ENCODE measurements at places on chromosomes 4 and X.

DNA sequence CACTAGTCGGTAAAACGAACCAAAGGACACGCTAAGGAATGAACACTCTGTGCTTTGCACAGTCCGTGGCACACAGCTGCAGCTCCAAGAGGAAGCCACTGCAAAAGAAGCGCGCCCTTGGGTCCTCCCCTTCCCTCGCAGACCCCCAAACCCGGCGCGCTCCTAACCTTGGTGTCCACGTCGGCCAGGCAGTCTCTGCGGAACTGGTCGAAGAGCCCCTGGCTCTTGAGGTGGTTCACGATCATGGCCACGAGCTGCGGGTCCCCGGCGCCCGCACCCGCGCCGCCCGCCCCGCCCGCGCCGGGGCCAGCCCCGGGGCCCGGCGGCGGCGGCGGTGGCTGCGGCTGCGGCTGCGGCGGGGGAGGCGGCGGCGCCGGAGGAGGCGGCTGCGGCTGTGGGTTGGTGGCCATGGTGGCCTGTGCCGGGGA is 333 bp downstream of the BOD1L1 start:
- peak; percentile 20 for DNase-seq

GRCh38 chr4:52659722-52660261 is 691 bp upstream of the USP46 start:
- peak; percentile 85 for DNase-seq

GRCh38 chr4:101306225-101306624 is 41.1 kb downstream of the PPP3CA start:
- DNase-seq: no peak

GRCh38 chrX:17499512-17499911 is 124.5 kb downstream of the NHS start:
- no peak for DNase-seq

GRCh38 chr4:100827756-100828155 is 309.9 kb upstream of the EMCN start:
- no peak for DNase-seq

All from HuH-7.5 (cell line).